Stimulated activated CD8-positive, alpha-beta memory T cell treated with anti-CD3 and anti-CD28 coated beads, Interleukin-7, amount 100 ng/mL, for 24 hours (primary cell): ENCODE measurements at places on chromosomes 3 and 15.

DNA sequence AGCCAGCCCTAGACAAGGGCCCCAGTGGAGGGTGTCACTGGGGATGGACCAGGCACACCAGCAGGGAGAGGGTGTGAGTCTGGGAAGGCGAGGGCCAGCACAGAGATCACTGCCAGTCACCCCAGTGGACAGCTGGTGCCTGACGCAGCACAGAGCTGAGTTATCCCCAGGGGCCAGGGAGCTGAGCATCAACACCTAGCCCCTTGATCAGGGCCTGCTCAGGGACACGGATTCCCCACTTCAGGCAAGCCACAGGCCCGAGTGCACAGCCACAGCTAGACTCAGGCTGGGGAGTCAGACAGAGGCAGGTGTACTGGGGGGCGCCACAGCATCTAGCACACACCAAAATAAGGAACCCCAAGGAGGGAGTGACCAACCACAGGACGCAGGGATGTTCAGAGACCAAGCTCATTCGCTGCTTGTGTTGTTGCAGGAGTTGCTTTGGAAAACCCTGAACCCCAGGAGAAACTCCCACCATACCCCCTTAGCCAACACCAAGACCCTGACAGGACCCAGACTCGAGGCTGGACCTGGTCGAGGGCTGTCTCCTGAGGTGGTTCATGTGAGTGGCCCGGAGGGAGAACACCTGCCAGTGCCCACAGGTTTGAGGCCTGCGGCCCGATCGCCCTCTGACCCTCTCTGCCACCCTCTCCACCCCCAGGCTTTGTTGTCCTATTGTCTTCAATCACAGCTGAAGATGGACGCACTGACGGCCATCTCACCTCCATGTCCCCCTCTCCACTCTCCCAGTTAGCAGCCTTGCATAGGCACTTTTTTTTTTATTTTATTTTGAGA lies 146.8 kb downstream of the TPRA1 start:
- no peak for DNase-seq

DNA sequence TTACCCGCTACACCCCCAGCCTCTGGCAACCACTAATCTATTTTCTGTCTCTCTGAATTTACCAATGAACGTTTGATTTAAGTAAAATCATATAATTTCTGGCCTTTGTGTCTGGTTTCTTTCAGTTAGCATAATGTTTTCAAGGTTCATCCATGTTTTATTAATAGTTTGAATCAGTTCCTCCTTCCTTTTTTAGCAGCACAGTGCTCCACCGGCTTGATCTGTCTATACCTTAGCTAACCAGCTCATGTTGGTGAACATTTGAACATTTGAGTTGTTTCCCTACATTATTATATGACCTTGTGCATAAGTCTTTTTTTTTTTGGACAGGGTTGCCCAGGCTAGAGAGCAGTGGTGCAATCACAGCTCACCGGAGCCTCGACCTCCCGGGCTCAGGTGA lies 33.3 kb downstream of the PDE8A start:
- no peak for DNase-seq

DNA sequence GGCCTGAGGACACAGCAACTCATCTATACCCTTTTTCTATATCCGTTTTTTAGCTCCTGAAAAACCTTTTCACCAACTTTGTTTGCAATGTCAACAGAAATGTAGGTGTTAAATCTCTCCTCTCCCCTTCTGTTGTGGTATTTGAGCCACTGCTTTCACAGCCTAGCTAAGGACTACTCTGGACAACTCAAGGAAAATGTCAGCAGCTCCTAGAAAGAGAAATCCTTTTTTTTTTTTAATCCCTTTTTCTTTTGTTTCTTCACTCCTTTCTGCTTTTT lies 176.6 kb downstream of the KLHL25 start:
- DNase-seq: no peak

DNA sequence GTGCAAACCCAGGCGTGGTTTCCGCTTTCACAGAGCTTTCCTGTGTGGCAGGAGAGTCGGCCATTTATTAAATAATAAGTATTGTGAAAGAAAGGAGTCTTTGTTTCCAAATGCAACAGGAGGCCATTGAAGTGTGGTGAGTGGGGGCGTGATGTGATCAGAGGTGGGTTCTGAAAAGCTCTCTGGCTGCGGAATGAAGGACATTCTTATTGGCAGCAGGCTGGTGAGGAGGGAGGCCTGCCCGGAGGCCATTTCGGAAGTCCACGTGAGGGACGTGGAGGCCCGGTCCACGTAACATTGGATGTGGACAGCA lies 11.1 kb downstream of the ARNT2 start:
- no peak for DNase-seq

- DNase-seq: no peak
Observed at GRCh38 chr3:105518806-105519418, 152.2 kb downstream of the ALCAM start.
